ENCODE measurements at places on chromosomes 4 and X.

- no peak for DNase-seq
Measured at GRCh38 chr4:2261853-2262144, at the start of gene MXD4. Gene MXD4 (minus strand): TSS chr4:2262109. CDS start chr4:2261980, 129 bp downstream.

DNA sequence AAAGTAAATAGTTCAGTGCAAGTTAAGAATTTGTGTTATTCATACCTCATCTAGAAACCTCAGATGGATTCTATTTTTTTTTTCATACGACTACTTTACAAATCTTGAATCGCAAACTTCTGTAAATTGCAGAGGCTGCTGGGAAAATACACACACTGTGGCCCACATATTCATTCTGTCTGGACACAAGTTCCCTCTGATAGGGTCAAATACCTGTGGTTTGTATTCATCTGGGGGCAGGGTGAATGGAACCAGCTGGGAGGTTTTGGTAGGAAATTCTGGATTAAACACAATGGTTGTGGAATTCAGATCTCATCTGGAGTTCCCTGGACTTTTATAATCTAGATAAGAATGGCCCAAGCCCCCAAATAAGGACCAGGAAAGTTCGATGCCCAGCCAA, 56.2 kb downstream of the SPATA18 start:
- no peak for DNase-seq

DNA sequence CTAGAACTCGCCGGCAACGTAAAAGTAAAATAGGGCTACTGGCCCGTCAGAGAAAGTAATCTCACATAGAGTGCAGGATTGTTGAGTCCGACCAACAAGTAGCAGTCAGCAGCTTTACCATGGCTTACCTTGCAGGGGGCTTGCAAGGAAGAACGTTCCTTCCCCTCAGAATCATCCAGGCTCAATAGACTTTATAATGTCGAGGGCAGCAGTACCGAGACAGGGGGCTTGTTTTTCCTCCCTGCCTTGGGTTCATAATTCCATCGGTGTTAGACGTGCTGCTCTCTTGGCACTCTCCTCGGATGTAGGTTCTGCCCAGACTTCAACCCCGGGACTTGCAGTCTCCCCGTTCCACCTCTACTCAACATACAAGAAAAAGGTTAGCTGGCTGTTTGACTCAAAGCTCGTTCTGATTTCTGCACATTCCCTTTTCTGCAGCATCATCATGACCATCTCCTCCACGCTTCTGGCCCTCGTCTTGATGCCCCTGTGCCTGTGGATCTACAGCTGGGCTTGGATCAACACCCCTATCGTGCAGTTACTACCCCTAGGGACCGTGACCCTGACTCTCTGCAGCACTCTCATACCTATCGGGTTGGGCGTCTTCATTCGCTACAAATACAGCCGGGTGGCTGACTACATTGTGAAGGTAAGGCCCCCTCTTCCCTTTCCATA, 1.5 kb downstream of the SLC10A4 start:
- DNase-seq = no peak

GRCh38 chr4:40704073-40704472, 45.7 kb upstream of the NSUN7 start:
- no peak for DNase-seq

DNA sequence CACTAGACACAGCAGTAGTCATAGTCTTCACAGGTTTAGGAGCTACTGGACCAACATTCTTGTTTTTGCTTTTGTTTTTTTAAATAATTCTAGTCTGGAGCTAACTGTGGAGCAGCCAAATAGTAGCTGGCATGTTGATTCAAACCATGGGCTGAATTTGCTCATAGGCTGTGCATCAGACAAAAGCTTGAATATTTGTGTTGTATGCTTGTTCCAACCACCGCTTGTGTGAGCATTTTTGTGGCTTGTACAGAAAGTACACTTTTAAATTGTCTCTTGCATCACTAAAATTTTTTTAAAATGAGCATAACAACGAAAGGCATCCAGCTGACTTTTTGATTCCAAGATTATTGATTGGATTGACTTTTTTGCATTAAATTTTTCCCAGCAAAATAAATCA, 39.6 kb downstream of the CCNI start:
- DNase-seq = no peak

- no peak for DNase-seq
Measured at GRCh38 chrX:149937871-149938426, 342 bp downstream of the EOLA2 start.

GRCh38 chr4:28890949-28891775, 1829.0 kb upstream of the PCDH7 start:
- no peak for DNase-seq

DNA sequence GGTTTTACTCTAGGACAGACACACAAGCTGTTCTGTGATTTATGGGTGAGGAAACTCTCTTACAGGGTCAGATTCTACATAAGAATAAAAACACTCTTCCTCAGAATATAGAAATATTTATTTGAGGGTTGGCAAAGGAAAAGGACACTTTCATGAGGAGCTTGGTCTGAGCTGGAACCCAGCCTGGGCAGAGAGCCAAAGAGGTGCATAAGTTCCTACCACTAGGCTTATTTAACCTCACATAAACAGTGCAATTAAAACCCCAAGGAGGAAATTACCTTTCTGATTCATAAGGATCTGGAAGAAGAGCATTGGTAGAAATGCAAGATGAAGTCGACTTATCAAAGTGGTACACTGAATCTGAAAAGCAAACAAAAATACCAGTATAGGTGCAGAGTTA, 32.9 kb downstream of the SETD7 start:
- DNase-seq = no peak

GRCh38 chrX:97332963-97333362, 449.3 kb downstream of the RPA4 start:
- no peak for DNase-seq

DNA sequence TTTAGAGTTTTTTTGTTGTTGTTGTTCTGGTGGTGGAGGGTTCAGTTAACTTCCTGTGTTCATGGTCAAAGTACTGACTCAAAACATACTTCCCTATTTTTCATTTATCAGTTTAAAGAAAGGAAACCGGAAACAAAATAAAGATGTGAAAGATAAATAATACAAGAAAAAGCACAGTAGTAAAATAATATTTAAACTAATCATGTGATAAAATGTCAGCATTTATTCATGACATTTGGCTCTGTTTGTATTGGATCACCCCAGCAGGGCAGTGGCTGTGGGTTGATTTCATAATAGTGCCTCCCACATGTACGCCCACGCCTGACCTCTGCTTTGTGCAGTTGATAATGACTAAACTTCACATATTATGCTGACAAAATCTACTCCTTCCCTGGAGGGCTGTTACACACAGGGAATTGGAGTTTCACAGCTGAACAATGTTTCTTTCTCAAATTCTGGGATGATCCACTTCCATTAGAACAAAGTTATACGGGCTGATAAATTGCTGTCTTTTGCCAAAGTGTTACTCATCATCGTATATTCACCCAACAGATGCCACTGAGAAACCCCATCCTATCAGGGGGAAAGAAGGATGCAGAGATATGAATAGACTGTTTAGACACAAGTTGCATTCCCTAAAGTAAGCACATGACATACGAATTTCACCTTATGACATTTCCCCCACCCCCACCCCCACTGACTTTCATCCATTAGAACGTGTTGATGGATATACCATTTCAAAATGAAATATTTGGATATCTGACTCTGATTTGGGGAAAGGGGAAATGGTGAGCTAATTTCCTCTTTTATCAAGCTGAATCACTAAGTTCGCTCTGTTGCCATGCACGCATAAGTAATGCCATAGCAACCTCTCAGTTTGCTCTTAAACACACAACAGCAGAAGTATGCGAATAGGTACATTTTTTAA, 48.3 kb downstream of the AMELX start:
- no peak for DNase-seq

GRCh38 chrX:70421618-70422017, 1.5 kb upstream of the GDPD2 start:
- DNase-seq = no peak

- no peak for DNase-seq
Measured at GRCh38 chrX:118550792-118551191, 55.2 kb downstream of the DOCK11 start.

DNA sequence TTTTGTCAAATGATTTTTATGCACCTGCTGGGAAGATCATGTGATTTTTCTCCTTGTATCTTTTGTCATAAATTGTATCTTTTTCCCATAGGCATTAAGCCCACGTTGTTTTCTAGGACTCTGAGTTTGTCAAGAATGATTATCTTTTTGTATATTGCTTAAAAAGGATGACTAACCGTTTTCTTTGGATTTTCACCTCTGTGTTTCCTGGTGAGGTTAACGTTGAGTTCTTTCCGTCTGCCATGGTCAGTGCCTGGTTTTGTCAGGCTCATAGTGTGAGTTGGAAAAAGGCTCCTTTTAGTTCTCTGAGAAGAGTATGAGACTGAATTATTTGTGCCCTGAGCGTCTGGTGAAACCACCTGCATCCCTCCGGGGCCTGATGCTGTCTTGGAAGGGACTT, 21.9 kb downstream of the PCGF3 start:
- no peak for DNase-seq

- no peak for DNase-seq
Measured at GRCh38 chr4:42350611-42351182, 46.6 kb upstream of the SHISA3 start.

DNA sequence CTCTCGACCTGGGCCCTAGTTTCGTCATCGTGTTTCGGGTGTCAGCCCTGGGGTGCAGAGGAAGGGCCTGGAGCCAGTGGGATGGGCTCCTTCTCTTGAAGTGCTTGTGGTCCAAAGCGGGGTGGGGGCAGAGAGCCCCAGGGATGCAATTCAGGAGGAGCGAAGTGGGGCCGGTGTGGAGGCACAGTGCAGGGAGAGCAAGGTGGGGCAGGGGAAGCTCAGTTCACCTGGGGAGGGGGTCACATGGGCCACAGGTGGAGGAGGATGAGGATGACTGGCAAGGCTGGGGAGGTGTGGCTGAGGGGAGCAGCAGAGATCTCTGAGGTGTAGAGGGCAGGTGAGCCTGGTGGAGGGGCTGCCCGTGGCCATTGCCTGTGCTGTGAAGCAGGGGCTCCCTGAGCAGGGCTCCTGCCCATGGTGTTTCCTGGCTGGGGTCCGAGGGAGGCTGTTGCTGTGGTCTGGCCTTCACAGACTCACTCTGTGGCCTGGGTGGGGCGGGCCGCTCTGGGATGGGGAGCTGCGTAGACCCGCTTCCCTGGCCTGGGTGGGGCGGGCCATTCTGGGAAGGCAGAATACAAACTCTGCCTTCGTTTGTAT, 6.9 kb downstream of the SORCS2 start:
- DNase-seq = no peak
